Fibroblast of villous mesenchyme (primary cell): ENCODE measurements at places on chromosomes 7 and 10.

GRCh38 chr10:124492266-124492665, 30.6 kb downstream of the LHPP start:
- no peak for DNase-seq

DNA sequence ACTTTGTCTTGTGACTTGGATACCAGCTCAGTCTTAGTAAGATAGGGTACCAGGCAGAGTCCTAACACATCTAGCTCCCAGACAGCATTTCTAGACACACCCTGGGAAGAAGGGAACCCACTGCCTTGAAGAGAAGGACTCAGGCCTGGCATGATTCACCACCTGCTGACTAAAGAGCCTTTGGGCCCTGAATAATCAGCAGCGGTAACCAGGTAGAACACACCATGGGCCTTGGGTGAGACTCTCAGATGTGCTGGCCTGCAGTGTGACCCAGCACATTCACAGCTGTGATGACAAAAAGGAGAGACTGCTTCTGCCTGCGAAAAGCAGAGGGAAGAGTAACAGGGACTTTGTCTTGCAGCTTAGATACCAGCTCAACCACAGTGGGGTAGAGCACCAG, 10.4 kb upstream of the TNKS2 start:
- no peak for DNase-seq

DNA sequence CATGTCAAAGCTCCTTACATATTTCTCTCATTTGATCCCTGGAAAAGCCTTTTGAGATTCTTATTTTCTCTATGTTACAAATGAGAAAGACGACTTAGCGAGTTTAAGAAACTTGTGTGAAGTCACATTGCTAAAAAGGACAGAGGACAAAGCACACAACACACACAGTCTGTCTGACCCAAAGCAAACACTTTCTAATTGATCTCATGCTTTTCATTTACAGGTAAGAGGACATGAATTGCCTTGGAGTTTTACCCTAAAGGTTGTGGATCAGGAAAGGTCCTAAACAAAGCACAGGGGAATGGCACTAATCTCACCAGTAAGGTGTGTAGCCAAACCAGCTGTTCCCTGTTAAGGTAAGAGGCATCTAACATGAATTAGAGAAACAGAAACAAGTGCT, 18.7 kb downstream of the SLC35G1 start:
- DNase-seq: no peak

- no peak for DNase-seq
Measured at GRCh38 chr10:130638991-130639390, 502.8 kb downstream of the GLRX3 start.

DNA sequence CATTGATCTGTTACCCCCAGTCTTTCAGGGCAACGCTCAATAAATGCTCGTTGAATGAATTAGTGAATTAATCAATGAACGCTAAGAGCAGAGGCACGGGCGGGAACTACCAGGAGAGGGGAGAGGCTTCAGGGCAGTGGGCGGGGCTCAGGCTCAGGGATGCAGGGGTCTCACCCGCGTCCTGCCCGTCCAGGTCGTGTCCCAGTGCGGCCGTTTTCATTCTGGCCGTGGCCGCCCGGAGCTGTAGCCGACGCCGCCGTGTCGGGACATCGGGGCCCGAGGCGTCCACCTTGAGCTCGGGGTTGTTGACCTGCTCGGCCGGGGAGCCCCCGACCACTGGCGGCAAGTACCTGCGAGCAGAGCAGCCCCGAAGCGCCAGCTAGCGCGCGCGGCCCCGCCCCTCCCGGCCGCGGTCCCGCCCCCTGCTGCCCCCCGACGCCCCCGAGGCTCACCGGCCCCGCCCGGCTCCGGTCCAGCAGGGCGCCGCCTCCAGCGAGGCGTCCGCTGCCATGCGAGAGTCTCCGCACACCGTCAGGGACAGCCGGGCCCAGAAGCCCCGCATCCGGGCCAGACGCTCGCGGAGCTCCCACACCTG, 2.8 kb upstream of the GAL3ST4 start:
- no peak for DNase-seq

DNA sequence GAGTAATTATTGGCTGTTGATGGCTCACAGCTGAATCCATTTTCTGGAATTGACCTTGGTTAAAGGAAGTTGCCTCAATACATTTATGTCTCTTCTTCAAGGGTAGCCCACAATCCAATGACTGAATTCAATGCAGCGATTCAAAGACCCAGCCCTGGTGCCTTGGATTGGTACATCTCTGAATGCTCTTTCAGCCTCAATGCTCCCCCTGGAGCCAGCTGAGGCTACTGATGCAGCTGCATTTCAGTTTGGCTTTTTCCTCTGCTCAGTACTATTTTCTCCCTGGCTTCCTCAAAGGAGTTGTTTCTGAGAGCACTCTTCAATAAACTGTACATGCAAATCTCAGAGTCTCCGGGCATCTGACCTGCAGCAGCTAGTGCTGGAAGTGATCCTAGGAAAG, 633 bp upstream of the EBLN1 start:
- DNase-seq: no peak

DNA sequence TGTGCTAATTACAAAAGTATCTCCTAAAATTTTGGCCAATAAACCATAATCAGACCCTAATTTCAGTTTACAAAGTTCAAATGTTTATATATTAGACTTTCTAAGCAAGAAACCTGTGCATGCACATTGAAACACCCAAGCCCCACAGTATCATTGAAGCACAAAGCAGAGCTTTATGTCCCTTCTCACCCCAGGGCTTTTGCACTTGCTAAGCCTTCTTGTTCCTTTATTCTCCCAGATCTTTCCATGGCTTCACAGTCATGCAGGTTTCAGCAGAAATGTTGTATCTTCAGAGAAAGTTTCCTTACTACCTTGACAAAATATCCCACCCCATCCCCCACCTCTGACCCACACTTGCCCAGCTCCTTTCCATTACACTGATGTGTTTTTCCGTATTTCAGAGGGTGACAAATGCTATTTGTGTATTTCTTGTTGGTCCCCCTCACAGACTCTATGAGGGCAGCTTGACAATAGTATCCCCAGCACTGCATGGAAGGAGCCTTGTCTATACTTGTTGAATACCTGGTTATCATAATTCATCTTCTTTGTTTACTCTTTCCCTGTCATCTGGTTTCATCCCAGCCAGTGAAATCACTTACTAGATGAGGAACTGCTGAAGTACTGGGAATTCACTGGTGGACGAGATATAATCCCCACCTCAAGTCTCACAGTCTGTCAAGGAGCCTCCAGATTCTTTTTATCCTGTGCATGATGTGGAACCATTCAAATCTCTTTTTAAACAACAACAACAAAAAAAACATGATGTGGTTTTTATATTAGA, 24.0 kb upstream of the PCGF5 start:
- no peak for DNase-seq

GRCh38 chr10:129970465-129971364, 6.6 kb upstream of the EBF3 start:
- DNase-seq: no peak

DNA sequence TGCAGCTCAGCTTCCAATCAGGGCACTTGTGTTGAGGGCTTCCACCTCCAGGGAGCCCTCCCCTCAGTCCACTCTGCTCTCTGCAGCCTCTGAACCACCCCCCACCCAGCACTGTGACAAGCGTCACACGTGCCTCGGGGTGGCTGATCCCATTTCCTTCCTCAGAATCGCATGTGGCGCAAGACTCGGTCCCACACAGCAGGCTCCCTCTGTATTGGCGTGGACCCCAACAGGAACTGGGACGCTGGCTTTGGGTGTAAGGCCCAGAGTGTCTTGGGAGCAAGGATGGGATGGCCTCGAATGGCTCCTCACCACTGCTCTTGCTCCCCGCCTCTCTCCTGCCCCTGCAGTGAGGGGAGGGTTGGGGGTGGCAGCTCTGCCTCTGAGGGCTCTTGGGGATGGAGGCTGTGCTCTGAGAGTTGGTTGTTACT, 4.1 kb downstream of the CPA1 start:
- no peak for DNase-seq

DNA sequence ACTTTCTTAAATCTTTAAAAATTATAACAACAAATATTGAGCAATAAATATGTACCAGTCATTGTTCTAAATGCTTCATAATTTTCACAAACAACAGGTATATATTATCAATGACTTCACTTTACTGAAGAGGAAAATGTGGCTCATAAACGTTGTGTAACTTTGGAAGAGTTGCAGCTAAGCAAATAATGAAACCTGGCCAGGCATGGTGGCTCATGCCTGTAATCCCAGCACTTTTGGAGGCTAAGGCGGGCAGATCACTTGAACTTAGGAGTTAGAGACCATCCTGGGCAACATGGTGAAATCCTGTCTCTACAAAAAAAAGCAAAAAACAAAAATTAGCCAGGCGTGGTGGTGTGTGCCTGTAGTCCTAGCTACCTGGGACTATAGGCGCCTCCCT, 71.9 kb upstream of the AMPH start:
- DNase-seq: no peak

- peak; percentile 91 for DNase-seq
Measured at GRCh38 chr7:135147899-135148721, at the start of gene TMEM140. TSS of gene TMEM140 (plus strand) at chr7:135148072. CDS start at chr7:135164442, 16,370 bp downstream.

DNA sequence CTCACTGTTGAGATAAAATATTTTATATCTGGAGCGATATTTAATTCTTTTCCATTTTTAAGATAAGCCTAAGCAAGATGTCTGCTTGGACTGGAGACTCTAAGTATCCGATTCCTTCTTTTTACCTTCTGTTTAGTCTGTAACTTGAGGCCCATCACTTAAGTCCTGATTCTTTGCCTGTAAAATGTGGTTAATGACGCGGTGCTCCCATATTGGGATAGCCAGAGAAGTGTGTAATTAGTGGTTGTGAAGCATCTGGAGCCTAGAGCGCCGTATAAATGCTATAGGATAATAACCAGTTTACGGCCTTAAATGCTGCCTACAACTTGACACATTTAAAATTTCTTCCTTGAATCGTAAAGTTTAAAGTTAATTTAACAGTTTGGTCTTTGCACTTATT, 132.9 kb downstream of the CHN2 start:
- DNase-seq: no peak

DNA sequence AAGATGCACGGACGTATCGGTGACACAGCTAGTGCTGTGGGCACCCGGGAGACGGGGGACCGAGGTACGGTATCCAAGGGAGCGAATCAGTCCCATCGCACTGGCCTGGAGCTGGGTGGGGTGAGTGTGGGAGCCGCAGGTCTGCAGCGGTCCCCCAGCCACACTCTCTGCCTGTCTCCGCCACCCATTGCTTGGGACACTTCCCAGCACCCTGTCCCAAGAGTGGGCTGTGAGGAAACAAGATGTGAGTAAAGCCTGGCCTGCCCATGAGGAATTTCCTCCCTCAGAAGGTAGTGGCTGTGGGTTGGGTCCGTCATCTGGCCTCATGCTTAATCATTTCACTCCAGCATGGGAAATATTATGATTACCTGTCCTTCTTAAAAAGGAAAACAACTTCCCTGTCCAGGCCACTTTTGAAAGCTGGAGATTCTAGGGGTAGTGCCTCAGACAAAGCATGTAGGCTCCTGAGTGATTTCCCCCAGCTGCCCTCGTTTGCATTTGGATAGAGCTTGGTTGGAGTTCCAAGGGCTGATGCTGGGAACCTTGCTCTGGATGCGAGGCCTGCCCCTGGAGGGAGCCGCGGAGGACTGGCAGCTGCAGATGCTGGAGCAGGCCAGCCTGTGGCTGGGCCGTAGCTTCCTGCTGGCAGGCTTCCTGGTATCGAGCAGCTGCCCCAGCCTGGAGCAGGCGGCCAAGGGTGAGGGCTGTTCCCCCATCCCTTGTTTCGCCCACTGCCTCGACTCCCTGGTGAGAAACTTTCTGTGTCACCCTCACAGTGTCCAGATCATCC, 6.2 kb upstream of the ACTR3C start:
- DNase-seq: no peak
